ENCODE measurements at places on chromosomes 2 and 18.

DNA sequence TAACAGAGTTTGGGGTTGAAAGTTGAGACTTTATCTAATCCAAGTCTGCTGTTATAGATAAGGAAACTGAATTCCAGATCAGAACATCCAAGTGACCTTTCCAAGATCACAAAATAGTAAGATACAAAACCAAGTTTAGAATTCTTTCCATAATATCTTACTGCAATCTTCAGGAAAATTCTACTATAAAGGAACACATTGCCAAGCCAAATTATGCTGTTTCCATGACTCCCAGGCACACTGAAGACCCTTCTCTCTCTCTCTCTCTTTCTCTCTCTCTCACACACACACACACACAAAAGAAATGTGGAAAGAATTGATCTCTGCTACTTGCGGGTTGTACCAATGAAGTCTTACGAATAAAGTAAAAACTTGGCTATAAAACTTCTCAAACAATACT is 398.4 kb downstream of the METTL4 start:
- DNase-seq, result no peak

DNA sequence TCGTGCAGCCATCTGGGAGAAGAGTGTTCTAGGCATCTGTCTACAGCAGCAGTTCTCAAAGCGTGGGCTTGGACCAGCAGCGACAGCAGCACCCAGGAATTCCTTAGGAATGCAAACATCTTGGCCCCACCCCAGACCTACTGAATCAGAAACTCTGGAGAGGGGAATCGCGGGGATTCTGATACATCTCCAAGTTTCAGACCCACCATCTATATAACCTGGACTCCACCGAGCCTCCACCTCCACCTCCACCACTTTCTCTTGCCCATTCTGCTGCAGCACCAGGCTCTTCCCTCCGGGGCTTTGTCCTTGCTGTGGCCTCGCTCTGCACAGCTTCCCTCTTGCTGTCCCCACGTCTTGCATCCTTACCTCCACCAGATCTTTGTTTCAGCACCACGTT is 256.4 kb downstream of the BCL2 start:
- DNase-seq, result no peak

GRCh38 chr2:197312186-197312585 is 1.6 kb upstream of the ANKRD44 start:
- no peak for DNase-seq

GRCh38 chr2:196449083-196449482 is 190.4 kb upstream of the CCDC150 start:
- DNase-seq, result no peak

DNA sequence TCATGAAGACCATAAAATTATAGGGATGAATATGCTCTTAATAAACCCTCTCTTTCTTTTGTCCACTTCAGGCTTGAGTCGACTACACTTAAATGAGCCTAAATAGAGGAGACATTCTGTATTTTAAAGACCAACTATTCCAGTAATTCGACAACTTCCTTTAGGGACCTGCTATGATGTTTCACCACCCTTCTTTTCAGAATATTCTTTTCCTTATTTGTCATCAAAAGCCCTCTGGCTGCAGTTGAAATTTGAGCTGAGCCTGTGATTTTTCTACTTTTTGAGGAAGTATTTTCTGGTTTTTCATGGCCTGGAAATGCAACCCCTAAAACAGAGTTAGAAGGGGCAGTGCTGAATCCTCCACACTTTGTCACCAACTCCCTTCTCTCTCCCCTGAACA is 287.0 kb downstream of the EPHA4 start:
- no peak for DNase-seq

- no peak for DNase-seq
Measured at GRCh38 chr2:230457073-230457768, 41.2 kb downstream of the SP100 start.

- no peak for DNase-seq
Measured at GRCh38 chr18:76379226-76380126, 115.6 kb downstream of the ZNF516 start.

DNA sequence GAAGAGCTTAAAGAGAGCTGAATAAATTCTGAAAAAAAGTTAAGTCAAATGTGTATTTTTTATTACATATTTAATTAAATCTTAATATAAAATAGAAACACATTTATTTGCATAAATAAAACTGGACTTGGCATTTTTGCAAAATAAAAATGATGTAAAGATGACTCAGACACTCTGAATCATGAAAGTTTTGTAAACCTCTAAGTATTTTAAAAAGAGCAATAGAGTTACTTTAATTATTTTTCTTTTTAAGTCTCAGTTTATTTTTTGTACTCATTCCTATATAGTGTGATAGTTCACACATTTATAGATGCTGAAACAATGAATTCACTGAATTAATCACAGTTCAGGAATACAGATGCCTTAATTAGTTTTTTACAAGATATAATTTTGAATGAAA is 109.9 kb upstream of the DTNA start:
- DNase-seq, result no peak

- no peak for DNase-seq
Measured at GRCh38 chr18:45839414-45840395, 14.2 kb downstream of the SIGLEC15 start.

DNA sequence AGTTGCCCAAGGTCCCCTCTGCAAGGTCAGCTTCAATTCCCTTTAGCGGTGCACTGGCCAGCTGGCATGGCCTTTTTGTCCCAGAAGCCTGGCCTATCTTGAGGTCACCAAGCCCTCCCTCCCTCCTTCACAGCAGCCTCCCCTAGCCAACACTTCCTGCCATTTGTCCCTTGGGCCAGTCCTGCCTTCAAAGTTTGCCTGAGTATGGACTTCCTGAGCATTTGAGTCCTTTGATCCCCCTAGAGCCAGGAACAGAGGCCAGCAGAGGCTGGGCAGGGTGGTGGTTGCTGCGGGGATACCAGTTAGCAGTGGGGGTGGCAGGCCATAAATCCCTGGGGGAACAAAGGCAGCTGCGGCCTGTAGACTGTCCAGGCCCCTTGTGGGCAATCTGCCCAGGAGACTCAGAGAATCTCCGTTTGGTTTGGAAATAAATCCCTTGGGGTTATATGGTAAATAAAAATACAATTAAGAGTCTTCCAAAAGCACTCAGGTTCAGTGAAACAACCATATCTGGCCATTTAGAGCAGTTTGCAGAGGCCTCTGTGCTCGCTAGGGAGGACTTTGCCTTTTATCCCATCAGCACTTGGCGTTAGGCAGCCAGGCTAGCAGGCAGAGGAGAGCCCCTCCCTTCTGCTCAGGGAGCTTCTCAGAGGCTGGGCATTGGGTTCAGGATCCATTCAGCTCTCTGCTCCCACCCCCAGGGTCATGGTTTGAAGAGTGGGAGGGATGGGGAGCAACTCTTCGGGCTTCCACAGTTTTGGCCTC is 3.1 kb upstream of the HES6 start:
- DNase-seq, result no peak

DNA sequence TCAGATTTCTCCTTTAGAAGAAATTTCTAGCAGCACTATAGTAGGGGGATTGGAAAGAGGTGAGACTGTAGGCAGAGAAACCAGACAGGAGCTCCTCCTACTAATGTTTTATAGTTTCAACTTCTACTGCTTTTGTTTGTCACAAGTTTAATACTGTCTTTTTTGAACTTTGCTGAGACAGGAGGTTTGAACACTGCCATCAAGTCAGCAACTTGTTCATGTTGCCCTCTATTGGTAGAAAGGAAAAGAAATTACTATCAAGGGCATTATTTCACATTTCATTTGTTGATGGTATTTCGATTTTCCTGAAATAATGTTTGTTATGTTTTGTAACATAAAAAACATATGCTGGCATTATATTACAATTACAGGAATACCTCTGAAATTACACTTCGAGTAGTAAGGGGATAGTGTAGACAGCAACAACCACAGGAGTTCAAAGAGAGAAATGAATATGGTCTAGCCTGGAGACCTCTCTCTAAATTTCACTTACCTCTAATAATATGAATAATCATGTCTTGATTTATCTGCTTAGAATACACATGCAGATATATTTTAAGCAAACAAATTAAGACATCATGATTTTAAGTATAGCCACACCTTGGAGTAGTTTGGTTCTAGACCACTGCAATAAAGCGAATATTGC is 12.4 kb upstream of the CCDC88A start:
- no peak for DNase-seq

DNA sequence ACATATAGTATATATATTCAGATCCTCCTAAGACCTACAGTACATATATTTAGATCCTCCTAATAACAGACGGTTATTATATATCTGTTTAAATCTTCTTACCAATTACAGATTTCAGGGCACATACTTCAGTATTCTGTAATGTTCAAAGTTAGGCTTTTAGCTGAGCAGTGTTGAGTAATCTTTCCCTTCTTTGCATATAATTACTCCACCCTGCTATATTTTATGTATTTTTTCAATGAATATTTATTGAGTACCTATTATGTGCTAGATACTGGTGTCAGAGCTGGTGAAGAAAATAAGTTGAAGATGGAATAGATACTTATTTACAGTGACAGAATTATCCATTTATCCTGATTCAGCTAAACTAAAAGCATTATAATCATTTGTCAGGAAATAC is 84.9 kb downstream of the NEB start:
- no peak for DNase-seq

- DNase-seq, result no peak
Measured at GRCh38 chr2:29520001-29520400, 401.4 kb downstream of the ALK start.

DNA sequence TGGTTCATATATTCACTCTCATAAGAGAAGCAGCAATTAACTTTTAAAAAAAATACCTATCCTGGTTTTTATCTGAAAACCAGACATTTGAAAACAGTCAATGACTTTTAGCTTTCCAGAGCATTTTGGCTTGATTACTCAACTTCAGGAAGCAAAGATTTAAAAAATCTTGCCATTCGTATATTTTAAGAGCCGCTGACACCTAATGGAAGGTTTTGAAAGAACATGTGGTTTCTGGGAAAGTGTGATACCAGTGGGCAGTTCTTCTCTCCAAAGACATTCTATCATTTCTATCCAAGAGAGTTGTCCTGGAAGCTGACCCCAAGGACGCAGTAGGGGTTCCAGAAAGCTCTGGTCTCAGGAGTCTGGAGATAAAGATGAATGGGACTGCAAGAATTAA is 234.7 kb downstream of the TTC32 start:
- no peak for DNase-seq

Measured in stimulated activated CD4-positive, alpha-beta T cell treated with anti-CD3 and anti-CD28 coated beads, Interleukin-12 subunit alpha, Interleukin-12 subunit beta, amount 100 ng/mL, for 24 hours (primary cell).